Activated T-cell treated with anti-CD3 and anti-CD28 coated beads, Interleukin-2, amount 50 U/mL, for 72 hours (primary cell): ENCODE measurements at places on chromosomes 2 and 18. TPM values are rescaled to one million over a fixed set of nuclear protein-coding genes. Genes with fewer than 3 reads are reported as not detected.

REEP1 gene
- 0.63 TPM for total RNA-seq

SULT1C4 gene
- total RNA-seq, result not detected

PROKR1 gene
- total RNA-seq, result not detected

HOXD10 gene
- total RNA-seq, result not detected

SRD5A2 gene
- total RNA-seq, result not detected

REG1B gene
- total RNA-seq, result not detected

CDCA7 gene
- total RNA-seq, result 72.8 TPM

MOGAT1 gene
- total RNA-seq, result not detected

- H3K27me3 ChIP-seq, result no peaks in the 10 kb centered on the region
- no peak for DNase-seq
- H3K27ac ChIP-seq, result no peak overlapping the region
- no peaks in the 10 kb centered on the region for H3K36me3 ChIP-seq
- H3K4me1 ChIP-seq, result no peaks in the 10 kb centered on the region
Observed at GRCh38 chr18:64258111-64258650, 109.3 kb upstream of the LINC00305 start.

DNA sequence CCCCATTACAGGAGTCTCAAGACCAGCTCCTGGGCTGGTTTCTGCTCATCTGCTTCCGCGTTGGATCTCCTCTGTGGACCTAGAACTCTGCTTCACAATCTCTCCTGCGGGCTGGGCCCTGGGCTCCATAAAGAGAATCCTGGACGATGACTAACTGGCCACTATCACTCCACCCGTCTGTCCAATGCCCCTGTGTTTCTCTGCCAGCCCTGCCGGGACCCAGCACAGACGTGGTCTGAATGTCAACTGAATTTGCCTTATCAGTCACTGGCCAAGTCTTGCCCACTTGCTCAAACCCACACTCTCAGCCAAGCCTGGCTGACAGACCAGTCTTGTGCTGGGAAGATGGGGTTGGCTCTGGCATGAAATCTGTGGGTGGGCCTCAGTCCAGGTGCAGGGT, 17.4 kb downstream of the KIF3C start:
- no peak overlapping the region for H3K4me3 ChIP-seq
- no peak overlapping the region for H3K27ac ChIP-seq
- peaks cover 9% of the 10 kb centered on the region for H3K4me1 ChIP-seq
- H3K36me3 ChIP-seq, result no peaks in the 10 kb centered on the region
- no peak for DNase-seq

GRCh38 chr18:44594799-44595467, 85.8 kb upstream of the SETBP1 start:
- peaks cover 44% of the 10 kb centered on the region for H3K27me3 ChIP-seq
- peaks cover 10% of the 10 kb centered on the region for H3K4me1 ChIP-seq
- no peaks in the 10 kb centered on the region for H3K36me3 ChIP-seq
- DNase-seq, result no peak
- no peak overlapping the region for H3K27ac ChIP-seq

- peaks cover 86% of the 10 kb centered on the region for H3K4me1 ChIP-seq
- no peak overlapping the region for H3K27ac ChIP-seq
- H3K4me3 ChIP-seq, result peak overlapping the region; percentile 80
- peaks cover 3% of the 10 kb centered on the region for H3K36me3 ChIP-seq
- no peak for DNase-seq
- H3K27me3 ChIP-seq, result peaks cover 21% of the 10 kb centered on the region
Observed at GRCh38 chr2:239252801-239253200, 148.0 kb downstream of the HDAC4 start.

DNA sequence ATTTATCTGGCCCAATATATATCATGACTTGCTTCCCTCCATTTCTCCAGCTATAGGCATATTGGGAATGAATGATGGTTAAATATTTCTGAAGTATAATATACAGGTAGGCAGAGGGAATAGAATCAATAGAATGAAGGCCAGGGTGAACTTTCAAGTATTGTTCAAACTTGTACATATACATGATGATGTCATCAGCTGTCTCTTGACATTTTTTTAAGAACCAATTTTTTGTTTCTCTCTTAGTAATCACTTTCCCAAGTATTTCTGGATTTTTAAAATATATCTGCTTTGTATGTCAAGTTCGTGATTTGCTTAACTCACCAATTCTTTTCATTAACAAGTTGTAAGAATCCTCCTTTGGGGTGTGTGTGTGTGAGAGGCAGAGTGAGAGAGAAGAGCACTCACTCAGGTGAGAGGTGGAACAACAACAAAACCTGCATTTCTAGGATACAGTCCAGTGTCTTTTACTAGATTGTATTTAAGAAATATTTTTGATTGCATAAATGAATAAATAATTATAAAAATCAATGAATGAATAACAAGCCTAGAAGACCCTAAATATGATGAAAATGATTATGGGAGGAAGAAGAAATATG, 1239.1 kb downstream of the LRP1B start:
- no peaks in the 10 kb centered on the region for H3K27me3 ChIP-seq
- no peak overlapping the region for H3K4me3 ChIP-seq
- no peaks in the 10 kb centered on the region for H3K4me1 ChIP-seq
- no peak for DNase-seq
- peaks cover 4% of the 10 kb centered on the region for H3K36me3 ChIP-seq

DNA sequence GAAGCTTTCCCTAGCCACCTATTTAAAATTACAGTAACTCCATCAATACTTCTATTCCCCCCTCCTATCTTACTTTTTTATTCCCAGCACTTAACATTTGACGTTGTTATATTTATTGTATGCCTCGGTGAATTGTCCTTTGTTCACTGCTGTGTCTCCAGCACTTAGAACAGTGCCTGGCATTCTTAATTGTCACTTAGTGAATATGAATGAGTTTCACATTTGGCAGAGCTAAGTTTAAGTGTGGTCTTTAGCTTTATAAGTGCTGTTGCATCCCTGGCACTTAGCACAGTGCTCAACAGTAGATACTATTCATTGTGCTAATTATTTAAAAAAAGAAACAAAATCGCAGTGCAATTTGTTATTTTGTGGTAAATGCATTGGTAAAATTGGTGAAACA, 1.7 kb downstream of the RMP24 start:
- peaks cover 35% of the 10 kb centered on the region for H3K36me3 ChIP-seq
- no peaks in the 10 kb centered on the region for H3K27me3 ChIP-seq
- DNase-seq, result no peak
- H3K27ac ChIP-seq, result peak overlapping the region; percentile 86
- H3K4me3 ChIP-seq, result peak overlapping the region; percentile 92

DNA sequence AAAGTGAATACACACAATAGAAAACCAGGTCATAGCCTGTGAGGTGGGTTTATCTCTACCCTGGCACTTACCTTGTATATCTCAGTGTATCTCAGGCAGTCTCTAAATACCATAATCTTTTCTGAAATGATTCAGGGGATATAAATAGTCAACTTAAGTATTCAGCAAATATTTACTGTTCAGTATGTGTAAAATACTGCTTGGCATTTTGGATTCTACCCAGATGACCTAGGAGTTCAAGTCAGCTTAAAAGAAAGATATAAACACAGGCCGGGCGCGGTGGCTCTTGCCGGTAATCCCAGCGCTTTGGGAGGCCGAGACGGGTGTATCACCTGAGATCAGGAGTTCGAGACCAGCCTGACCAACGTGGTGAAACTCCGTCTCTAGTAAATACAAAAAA, 23.8 kb downstream of the GRHL1 start:
- H3K36me3 ChIP-seq, result peaks cover 3% of the 10 kb centered on the region
- peak overlapping the region; percentile 14 for H3K4me3 ChIP-seq
- DNase-seq, result no peak
- H3K4me1 ChIP-seq, result peaks cover 69% of the 10 kb centered on the region
- H3K27ac ChIP-seq, result no peak overlapping the region

- H3K4me3 ChIP-seq, result peak overlapping the region; percentile 91
- H3K36me3 ChIP-seq, result no peaks in the 10 kb centered on the region
- peak overlapping the region; percentile 96 for H3K27ac ChIP-seq
- H3K27me3 ChIP-seq, result no peaks in the 10 kb centered on the region
- H3K4me1 ChIP-seq, result peaks cover 68% of the 10 kb centered on the region
- DNase-seq, result no peak
Observed at GRCh38 chr18:45666520-45666919, 51.2 kb downstream of the SLC14A2 start.

DNA sequence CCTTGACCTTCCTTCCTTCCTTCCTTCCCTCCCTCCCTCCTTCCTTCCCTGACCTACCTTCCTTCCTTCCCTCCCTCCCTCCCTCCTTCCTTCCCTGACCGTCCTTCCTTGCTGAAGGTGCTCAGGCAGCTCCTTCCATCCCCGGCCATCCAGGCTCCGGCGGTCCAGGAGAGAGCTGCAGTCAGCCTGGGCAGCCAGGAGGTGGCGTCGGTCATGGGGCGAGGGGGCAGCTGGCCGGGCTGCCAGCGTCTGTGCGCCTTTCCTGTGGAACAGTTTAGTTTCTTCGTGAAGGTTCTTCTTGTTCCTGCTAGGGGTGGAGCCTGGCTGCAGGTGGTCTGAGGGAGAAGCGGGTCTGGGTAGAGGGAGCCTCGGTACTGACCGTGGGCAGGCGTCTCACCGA, 15.7 kb downstream of the GPR35 start:
- DNase-seq, result no peak
- no peak overlapping the region for H3K4me3 ChIP-seq
- H3K36me3 ChIP-seq, result no peaks in the 10 kb centered on the region
- H3K4me1 ChIP-seq, result no peaks in the 10 kb centered on the region
- peaks cover 4% of the 10 kb centered on the region for H3K27me3 ChIP-seq
- H3K27ac ChIP-seq, result no peak overlapping the region

DNA sequence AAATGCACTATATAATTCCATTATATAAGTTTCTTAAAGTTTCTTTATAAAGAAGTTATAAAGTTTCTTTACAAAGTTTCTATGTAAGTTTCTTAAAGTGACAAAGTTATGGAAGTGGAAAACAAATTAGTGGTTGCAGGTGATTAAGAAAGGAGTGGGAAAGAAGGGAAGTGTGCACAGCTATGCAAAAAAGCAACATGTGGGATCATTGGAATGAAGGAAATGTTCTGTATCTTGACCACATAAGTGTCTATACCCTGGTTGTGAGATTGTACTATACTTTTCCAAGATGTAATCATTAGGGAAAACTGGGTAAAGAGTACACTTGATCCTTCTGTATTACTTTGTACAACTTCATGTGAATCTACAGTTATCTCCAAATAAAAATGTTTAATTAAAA, 1541.1 kb downstream of the LRP1B start:
- no peaks in the 10 kb centered on the region for H3K36me3 ChIP-seq
- H3K4me1 ChIP-seq, result no peaks in the 10 kb centered on the region
- H3K27ac ChIP-seq, result no peak overlapping the region
- DNase-seq, result no peak

DNA sequence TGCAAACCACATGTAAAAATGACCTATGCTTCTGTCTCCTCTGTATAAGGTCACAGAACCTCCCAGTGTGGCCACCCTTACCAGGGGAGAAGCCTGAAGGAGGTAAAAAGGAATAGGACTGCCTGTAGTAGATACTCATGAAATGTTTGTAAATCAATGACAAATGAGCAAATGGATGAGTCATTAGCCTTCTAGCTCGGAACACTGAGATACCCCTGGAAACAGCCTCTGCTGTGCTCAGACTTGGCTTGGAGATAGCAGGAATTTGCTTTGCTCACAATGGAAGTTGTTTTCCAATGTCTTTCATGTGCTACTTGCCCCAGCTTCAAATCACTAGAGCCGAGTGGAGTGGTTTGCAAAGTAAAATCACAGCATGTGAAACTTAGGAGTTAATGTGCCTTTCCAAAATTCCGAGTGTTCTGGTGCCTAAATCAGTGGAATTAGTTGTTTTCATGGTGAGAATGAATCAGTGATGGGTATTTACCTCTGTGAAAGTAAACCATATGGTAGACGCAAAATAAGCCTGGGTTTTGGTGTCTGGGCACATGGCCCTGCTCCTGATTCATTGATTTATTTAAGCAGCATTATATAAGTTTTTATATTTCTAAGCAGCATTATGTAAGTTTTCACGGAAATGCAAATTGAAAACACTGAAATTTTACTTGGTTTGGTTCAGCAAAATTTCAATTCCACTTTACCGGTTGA, 154.0 kb upstream of the MAP3K20 start:
- peaks cover 17% of the 10 kb centered on the region for H3K27me3 ChIP-seq
- no peak overlapping the region for H3K27ac ChIP-seq
- no peaks in the 10 kb centered on the region for H3K36me3 ChIP-seq
- DNase-seq, result no peak
- no peak overlapping the region for H3K4me3 ChIP-seq

DNA sequence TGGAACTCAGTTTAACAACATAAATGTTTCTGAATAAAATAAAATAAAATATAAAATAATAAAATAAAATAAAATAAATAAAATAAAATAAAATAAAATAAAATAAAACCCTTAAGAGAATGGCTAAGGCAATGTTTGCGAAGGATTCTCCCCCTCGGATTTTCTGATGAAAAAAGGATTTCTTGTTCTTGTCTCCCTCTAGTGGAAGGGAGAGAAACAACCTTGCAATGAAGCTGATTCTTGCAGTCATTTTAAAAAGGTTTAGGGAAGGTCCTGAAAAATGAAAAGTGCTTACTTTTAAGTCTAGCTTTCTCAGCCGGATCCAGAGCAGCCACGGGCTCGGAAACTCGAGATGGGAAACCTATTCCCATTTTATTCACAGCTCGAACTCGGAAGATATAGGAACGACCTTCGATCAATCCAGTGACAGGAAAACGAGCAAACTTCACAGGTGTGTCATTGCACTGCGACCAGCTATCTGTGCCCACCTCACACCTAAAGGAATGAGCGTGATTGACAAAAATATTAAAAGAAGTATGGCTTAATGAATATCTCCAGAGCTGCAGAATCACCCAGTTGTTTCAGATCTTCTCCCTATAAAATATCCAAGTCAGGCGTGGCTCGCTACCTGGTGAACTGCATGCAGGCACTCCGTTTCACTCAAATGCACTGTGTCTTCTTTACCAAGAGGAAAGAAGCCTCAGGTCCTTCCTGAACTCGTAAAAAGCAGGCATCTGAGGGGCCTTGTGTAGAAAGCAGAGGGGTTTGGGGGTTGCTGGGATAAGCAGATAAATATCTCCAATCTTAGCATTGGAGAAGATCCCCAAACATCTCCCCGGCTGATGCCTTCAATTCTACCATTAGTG, 68.1 kb downstream of the MYOM1 start:
- H3K27me3 ChIP-seq, result no peaks in the 10 kb centered on the region
- H3K4me1 ChIP-seq, result peaks cover 5% of the 10 kb centered on the region
- DNase-seq, result no peak
- no peak overlapping the region for H3K27ac ChIP-seq

DNA sequence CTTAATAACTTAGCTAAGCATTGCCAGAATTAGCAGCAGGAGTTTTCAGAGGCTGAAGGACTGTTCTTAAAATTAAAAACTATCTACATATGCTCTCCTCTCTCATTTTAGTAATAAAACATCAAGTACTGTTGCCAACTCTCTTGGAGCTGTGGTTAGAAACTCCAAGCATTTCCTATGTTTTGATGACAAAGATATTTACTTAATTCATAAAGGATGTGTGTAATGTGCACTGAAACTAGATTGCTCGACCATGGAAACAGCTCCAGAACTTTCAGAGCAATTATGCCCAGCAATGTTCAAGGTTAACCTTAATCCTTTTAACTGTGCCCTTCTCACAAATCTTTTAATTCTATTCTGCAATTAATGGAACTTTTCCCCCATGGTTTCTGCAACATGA, 8.4 kb downstream of the GRP start:
- DNase-seq, result no peak
- no peaks in the 10 kb centered on the region for H3K4me1 ChIP-seq
- H3K4me3 ChIP-seq, result no peak overlapping the region
- H3K27me3 ChIP-seq, result peaks cover 54% of the 10 kb centered on the region
- H3K27ac ChIP-seq, result no peak overlapping the region
- H3K36me3 ChIP-seq, result no peaks in the 10 kb centered on the region

- no peak for DNase-seq
- H3K4me1 ChIP-seq, result peaks cover 25% of the 10 kb centered on the region
- H3K36me3 ChIP-seq, result peaks cover 28% of the 10 kb centered on the region
Observed at GRCh38 chr2:9428965-9429577, 5.6 kb downstream of the CPSF3 start.
